Stomach (tissue), 19 donors: ENCODE measurements at places on chromosomes 5 and 9. TPM values are rescaled to one million over a fixed set of nuclear protein-coding genes. Genes with fewer than 3 reads are reported as not detected.

The MYOZ3 gene
- total RNA-seq = not detected

The CYSRT1 gene
- 0.92 TPM for total RNA-seq

GRCh38 chr5:35777358-35778087 is 79.2 kb upstream of the IL7R start:
- no peaks in the 10 kb centered on the region for H3K36me3 ChIP-seq
- no peak overlapping the region for H3K4me3 ChIP-seq
- peaks cover 8% of the 10 kb centered on the region for H3K4me1 ChIP-seq
- H3K27ac ChIP-seq = no peak overlapping the region
- no peaks in the 10 kb centered on the region for H3K27me3 ChIP-seq
- DNase-seq = peak; percentile 74

GRCh38 chr9:124964056-124964455 is 23.2 kb upstream of the GOLGA1 start:
- H3K27me3 ChIP-seq = no peaks in the 10 kb centered on the region
- no peaks in the 10 kb centered on the region for H3K4me1 ChIP-seq
- DNase-seq = no peak
- H3K27ac ChIP-seq = no peak overlapping the region

DNA sequence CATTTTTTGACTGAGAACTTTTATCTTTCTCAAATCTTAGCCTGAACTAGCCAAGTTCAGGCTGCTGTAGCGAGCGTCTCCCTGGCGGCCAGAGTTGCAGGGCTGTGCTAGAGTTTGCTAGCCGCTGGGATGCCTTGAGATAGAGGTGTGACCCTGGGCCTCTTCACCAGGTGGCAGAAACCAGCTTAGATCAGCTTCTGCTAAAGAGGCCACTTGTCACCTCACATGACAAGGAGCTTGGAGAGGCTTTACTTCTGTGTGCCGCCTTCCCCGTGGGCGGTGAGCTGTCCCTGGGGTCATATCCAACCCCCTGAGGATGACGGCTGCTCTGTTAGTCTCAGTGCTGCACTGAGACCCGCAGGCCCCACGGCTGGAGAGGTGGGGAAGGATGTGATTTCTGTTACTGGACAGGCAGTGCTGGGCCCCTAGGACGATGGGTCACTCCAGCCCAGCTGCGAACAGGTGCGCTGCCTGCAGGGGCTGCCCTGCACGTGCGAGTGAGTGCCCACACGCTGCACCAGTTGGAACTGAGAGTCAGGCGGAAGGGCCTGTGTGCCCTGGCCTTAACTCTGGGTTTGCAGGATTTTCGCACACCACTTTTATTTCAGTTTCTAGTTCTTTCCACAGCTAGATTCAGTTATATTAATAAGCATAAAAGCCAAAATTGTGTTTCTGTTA is 63.8 kb downstream of the EHMT1 start:
- DNase-seq = no peak
- no peaks in the 10 kb centered on the region for H3K27me3 ChIP-seq
- H3K36me3 ChIP-seq = no peaks in the 10 kb centered on the region

- H3K27ac ChIP-seq = no peak overlapping the region
- no peak for DNase-seq
- no peaks in the 10 kb centered on the region for H3K27me3 ChIP-seq
- peaks cover 19% of the 10 kb centered on the region for H3K4me1 ChIP-seq
Measured at GRCh38 chr9:4137681-4138099, 162.2 kb downstream of the GLIS3 start.

GRCh38 chr5:96530901-96531300 is 97.9 kb upstream of the PCSK1 start:
- H3K4me3 ChIP-seq = no peak overlapping the region
- no peak overlapping the region for H3K27ac ChIP-seq
- no peaks in the 10 kb centered on the region for H3K27me3 ChIP-seq
- H3K4me1 ChIP-seq = no peaks in the 10 kb centered on the region
